T-helper 2 cell (primary cell): ENCODE measurements at places on chromosomes 1 and 21.

- no peak for DNase-seq
Observed at GRCh38 chr21:16195538-16195910, 465.7 kb downstream of the USP25 start.

- no peak for DNase-seq
Observed at GRCh38 chr1:150543500-150544143, 5.6 kb upstream of the ADAMTSL4 start.

GRCh38 chr1:162996261-162996660 lies 72.9 kb upstream of the RGS4 start:
- DNase-seq: no peak

- DNase-seq: no peak
Observed at GRCh38 chr1:187999973-188000372, 1171.2 kb downstream of the PLA2G4A start.

- no peak for DNase-seq
Observed at GRCh38 chr21:40830836-40831235, 16.1 kb downstream of the DSCAM start.

- no peak for DNase-seq
Observed at GRCh38 chr1:9418851-9419250, 120.4 kb upstream of the SLC25A33 start.

DNA sequence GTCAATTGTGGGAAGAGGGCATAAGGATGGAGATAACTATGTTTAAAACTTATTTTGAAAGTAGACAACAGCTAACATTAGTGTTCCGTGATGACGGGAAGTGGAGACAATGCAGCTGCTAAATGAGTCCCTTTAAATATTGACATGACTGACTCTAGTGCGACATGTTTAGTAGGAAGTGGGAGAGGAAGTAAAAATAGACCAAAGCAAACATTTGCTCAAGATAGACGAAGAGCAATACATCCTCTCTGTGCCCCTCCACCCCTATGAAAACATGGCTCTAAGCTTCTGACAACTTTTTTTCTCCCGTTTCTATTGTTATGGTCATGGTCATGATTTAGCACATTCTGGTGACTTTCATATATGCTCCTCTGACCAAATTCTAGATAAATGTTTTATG lies 60.0 kb upstream of the HMCN1 start:
- DNase-seq: no peak

GRCh38 chr1:32195972-32196823 lies 4.2 kb upstream of the CCDC28B start:
- no peak for DNase-seq

GRCh38 chr21:36297938-36298572 lies 21.9 kb upstream of the MORC3 start:
- DNase-seq: peak; percentile 29

DNA sequence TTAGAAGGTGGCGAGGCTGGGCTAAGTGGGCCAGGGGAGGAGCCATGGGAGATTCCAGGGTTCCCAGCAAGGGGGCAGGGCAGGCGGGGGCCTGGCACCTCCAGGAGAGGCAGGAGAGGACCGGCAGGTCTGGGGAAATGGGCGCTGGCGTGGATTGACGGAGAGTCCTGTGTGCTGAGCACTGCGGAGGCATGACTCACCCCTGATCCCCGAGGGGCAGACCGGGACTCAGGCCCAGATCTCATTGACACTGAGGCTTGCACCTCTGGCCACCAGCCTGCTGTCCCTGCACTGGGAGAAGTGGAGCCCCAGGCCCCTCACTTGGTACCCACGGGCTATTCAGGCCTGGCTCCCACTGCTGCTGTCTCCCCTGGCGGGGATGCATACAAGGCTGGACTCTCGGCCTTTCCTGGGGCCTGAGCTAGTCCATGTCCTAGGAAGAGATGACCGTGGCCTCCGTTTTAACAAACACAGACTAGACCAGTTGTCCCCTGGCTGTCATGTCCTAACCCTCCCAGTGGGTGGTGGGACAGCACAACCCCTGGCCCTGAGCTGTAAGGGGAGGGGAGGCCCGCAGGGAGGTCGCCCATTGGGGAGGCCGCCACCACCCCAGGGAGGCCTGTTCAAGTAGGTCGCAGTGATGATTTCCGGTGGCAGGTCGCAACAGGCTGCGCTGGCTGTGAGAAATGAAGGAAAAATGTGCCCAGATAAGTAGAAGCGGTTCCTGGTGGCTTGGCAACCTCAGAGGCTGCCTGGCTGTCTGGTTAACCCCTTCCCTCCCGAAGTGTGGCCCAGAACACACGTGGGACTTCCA lies 39.7 kb downstream of the RIPK4 start:
- DNase-seq: no peak

DNA sequence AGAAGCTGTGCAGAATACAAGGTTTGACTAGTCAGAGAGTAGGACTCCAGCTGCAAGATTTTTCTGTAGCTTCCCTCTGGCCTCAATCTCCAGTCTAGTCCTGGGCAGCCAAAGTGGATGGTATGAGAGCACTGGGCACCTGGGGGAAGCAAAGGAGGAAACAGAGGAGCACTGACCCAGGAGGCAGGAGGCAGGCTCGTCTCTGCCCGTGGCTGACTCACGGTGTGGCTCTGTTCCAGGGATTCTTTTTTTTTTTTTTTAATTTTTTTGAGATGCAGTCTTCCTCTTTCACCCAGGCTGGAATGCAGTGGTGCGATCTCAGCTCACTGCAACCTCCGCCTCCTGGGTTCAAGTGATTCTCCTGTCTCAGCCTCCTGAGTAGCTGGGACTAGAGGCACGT lies 4.1 kb upstream of the NPPB start:
- no peak for DNase-seq

- DNase-seq: no peak
Observed at GRCh38 chr21:36004441-36004840, 55.9 kb downstream of the SETD4 start.

GRCh38 chr1:17207966-17208418 lies 3.1 kb downstream of the PADI1 start:
- DNase-seq: no peak

- DNase-seq: no peak
Observed at GRCh38 chr21:45769294-45769693, 125.8 kb downstream of the PCBP3 start.
